Ureter (tissue), 1 donor: ENCODE measurements at places on chromosomes 1 and 21.

DNA sequence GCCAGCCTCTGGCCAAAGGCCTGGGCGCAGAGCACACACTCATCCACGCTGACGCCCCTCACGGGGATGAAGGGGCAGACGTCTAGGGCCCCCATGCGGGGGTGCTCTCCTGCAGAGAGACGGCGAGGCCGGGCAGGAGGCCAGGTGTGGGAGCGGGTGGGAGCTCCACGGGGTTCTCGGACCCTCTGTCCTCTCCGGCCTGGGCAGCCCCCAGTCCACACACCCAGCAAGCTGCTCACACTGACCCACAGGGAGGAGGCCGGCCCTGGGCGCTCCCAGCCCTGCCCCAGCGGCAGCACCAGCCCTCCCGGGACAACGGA, 2.5 kb downstream of the FTCD start:
- peak; percentile 42 for DNase-seq

- DNase-seq, result no peak
Observed at GRCh38 chr1:51348147-51348527, 17.8 kb upstream of the TTC39A start.

- DNase-seq, result no peak
Observed at GRCh38 chr1:61158591-61158990, 76.2 kb downstream of the NFIA start.

- DNase-seq, result no peak
Observed at GRCh38 chr1:203177470-203178039, 1.9 kb upstream of the MYBPH start.

- no peak for DNase-seq
Observed at GRCh38 chr1:194705123-194705854, 1518.9 kb upstream of the B3GALT2 start.

GRCh38 chr1:78340006-78340405, 150.8 kb upstream of the PTGFR start:
- DNase-seq, result no peak

DNA sequence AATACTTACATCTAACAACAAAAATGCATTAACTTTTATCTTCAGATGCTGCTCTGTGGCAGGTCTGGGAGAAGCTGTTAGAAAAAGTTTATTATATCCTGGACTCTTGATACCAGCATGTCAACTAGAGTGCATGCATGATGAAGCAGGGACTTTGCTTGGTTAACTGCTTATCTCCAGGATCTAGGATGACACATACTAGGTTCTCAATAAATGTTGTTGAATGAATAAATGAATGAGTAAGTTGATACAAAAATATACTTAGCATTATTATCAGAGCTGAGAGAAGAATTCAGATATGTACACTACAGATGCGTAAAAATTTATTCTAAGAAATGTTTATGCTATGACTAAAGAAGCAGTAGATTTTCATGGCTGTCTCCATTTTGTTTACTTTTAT, 304.3 kb downstream of the LTN1 start:
- DNase-seq, result no peak

DNA sequence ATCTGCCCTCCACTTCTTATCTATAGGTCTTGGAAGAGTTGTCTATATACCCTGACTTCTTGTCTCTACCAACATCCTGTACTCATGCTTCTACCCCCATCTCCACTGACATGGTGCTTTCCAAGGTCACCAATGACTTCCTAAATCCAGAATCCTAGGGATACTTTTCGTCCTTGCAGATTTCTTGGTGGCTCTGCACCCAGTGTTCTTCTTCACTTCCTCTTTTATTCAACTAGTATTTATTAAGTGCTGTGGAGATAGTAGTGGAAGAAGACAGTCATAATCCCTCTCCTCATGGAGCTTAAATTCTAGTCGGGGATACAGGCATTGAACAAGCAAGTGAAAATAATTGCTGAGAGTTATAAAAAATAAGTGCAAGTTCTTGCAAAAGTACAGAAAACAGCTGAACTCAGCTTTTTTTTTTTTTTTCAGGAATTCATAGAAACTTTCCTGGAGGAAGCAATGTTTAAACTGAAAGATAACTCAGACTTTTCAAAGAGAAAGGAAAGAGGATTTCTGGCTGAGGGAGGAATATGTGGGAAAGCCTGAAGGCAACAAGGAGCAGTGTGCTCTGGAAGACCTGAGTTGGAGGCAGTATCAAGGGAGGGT, 38.2 kb upstream of the CYP4B1 start:
- no peak for DNase-seq

GRCh38 chr1:224085421-224086108, 28.3 kb upstream of the FBXO28 start:
- no peak for DNase-seq

DNA sequence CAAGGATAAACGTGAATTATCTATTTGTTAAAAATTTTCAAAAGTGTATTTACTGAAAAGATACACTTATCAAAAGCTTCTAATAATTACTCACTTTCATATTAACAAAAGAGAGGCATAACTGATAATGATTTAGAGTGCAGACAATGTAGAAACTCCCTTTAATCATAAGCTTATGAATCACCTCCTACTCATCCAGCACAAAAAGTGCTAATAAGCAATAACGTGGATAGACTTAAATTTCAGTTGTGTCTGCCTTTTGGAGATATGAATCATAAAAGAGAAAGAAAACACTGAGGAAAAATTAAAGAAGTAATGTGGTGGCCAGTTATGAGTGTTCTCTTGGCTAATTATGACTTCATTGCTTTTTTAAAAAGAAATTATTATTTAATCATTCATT, 827.6 kb upstream of the B3GALT2 start:
- DNase-seq, result no peak

- DNase-seq, result no peak
Observed at GRCh38 chr1:10851024-10852013, 54.9 kb upstream of the CASZ1 start.

DNA sequence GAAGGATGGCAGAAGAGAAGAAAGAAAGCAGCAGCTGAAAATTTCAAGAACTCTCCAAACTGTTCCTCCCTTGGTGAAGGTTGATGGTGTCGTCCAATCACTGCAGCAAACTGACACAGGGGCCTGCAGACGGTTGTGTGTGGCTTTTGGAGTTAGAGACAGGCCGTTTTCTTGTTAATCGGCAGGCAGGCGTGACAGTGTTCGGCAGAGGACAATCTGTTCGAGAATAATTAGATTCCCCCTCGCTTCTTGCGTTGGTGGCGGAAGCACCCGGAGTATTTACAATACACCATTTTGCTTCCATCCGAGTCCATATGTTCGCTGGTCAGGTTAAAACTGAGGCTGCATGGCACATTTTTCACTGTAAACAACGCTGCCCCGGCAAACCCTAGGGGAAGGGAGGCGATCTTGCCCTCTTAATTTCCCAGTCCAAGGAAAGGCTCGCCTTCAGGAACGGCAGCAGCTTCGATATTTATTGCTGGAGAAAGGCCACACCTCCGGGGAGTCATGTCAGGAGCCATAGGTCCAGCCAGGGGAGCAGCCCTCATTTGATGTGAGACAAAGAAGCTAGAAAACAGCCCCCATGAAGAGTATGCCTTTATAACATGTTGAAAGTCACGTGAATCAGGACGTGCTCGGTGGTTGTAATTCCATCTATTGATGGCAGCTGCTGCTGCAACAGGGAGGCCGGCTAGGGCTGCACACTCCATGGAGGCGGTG, 360.1 kb downstream of the SMYD3 start:
- no peak for DNase-seq

DNA sequence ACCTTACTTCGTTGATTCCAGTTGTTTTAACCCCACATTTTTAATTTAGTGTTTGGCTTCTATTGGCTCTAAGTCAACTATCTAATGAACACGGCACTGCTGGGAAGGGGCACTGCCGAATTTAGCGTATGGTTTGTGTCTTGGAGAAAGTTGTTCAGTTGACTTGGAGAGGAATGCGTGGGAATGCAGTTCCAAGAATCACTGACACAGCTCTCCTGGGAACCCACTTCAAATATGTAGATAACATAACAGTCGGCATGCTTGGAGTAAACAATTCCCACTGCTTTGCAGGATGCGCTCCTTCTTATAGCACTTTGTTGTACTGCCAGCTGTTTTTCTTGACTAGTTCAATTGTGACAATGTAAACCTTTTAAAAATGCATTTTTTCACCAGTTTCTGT, 104.3 kb downstream of the RYR2 start:
- DNase-seq, result no peak

- DNase-seq, result no peak
Observed at GRCh38 chr1:110953031-110953430, 10.7 kb downstream of the LRIF1 start.
